Right lobe of liver (tissue), 6 donors: ENCODE measurements at places on chromosomes 12 and 14. TPM values are rescaled to one million over a fixed set of nuclear protein-coding genes. Genes with fewer than 3 reads are reported as not detected.

The DNAH10 gene
- total RNA-seq: 0.16 TPM

The AICDA gene
- not detected for total RNA-seq

The TMEM117 gene
- 2.5 TPM for total RNA-seq

The RFX4 gene
- total RNA-seq: not detected

The OTOGL gene
- not detected for total RNA-seq

The SPTLC2 gene
- 5.9 TPM for total RNA-seq

The ACVRL1 gene
- total RNA-seq: 7.5 TPM

The SPX gene
- 1.9 TPM for total RNA-seq

The PRIM1 gene
- total RNA-seq: 8.5 TPM

The CLEC4D gene
- total RNA-seq: not detected

The CD27 gene
- 0.71 TPM for total RNA-seq

The OTUB2 gene
- 2.2 TPM for total RNA-seq

The ACOT6 gene
- total RNA-seq: not detected

The EEF1AKMT3 gene
- total RNA-seq: 3.6 TPM

The SOX5 gene
- total RNA-seq: 14.8 TPM

The CCDC88C gene
- total RNA-seq: 5.7 TPM

The NELL2 gene
- total RNA-seq: not detected

The SERPINA10 gene
- total RNA-seq: 332 TPM

The GUCY2C gene
- total RNA-seq: not detected

The CLEC2A gene
- not detected for total RNA-seq

The CCDC175 gene
- total RNA-seq: not detected

The TAS2R9 gene
- not detected for total RNA-seq

The LPAR5 gene
- 0.83 TPM for total RNA-seq

The OR11H7 gene
- total RNA-seq: not detected

The ZNF641 gene
- total RNA-seq: 7.6 TPM

The CEBPE gene
- not detected for total RNA-seq

The NDUFA12 gene
- total RNA-seq: 43.1 TPM

The KRT8 gene
- 1,003 TPM for total RNA-seq

The ERO1A gene
- total RNA-seq: 31.2 TPM

The HOTAIR gene
- total RNA-seq: not detected

The HNRNPA1 gene
- 198 TPM for total RNA-seq

The HOXC6 gene
- not detected for total RNA-seq

The GLIPR1L1 gene
- not detected for total RNA-seq

The C12orf75 gene
- 5.5 TPM for total RNA-seq

The TPCN1 gene
- 19.4 TPM for total RNA-seq

The CISTR gene
- not detected for total RNA-seq

The OTX2 gene
- not detected for total RNA-seq

The SLCO1B1 gene
- total RNA-seq: 137 TPM

The IRAK3 gene
- total RNA-seq: 5.9 TPM

The ADGRD1 gene
- total RNA-seq: 11.6 TPM

The BDKRB2 gene
- 0.55 TPM for total RNA-seq

The OR10P1 gene
- not detected for total RNA-seq

The RPL10L gene
- total RNA-seq: not detected

The PPP1CC gene
- total RNA-seq: 47.9 TPM

The GSC gene
- not detected for total RNA-seq

The EXOC3L4 gene
- 37.9 TPM for total RNA-seq

The MEG3 gene
- 20.8 TPM for total RNA-seq

The ESR2 gene
- not detected for total RNA-seq

The AKAP5 gene
- total RNA-seq: 0.64 TPM

The EXOC5 gene
- total RNA-seq: 21.2 TPM

The TMEM30B gene
- 4.5 TPM for total RNA-seq

The RILPL2 gene
- total RNA-seq: 1.6 TPM

The FOXA1 gene
- total RNA-seq: 30.5 TPM

The TGFB3 gene
- 12.8 TPM for total RNA-seq

The KRT3 gene
- not detected for total RNA-seq
